Stimulated activated CD4-positive, alpha-beta T cell treated with anti-CD3 and anti-CD28 coated beads, Interleukin-1b, Interleukin-23, amount 100 ng/mL, for 4 hours (primary cell): ENCODE measurements at places on chromosomes 7 and 10.

DNA sequence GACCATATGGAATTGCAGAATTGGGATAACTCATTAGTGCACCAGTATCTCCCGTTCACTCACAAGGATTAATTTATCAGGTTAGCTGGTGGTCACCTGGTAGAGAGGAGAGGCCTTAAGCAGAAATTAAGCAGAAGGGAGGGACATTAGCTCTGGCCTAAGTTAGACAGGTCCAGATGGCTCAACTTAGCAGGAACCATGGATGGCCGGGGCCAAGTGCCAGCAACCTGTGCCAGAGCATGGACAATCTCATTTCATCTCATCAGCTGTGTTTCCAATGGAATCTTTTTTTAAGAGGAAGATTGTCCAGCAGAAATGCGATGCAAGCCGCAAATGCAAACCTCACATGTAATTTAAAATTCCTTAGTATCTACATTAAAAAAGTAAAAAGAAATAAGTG is 82.2 kb downstream of the JCAD start:
- DNase-seq: no peak

- no peak for DNase-seq
Measured at GRCh38 chr7:98881561-98882315, 3.4 kb downstream of the TRRAP start.

DNA sequence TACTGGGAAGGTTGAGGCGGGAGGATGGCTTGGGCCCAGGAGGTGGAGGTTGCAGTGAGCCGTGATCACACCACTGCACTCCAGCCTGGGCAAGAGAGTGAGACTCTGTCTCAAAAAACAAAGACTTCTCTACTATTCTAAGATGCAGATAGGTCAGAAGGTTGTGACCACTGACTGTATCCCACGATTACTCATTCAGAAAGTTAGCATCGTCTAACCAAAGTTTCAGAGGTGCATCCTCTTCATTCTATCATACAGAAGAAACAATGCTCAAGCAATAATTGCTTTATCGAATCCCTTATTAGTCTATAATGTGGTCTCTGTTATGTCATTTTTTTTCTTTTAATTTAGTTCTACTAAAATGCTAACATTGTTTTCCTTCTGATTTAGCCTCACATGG is 348.7 kb upstream of the LRGUK start:
- no peak for DNase-seq

DNA sequence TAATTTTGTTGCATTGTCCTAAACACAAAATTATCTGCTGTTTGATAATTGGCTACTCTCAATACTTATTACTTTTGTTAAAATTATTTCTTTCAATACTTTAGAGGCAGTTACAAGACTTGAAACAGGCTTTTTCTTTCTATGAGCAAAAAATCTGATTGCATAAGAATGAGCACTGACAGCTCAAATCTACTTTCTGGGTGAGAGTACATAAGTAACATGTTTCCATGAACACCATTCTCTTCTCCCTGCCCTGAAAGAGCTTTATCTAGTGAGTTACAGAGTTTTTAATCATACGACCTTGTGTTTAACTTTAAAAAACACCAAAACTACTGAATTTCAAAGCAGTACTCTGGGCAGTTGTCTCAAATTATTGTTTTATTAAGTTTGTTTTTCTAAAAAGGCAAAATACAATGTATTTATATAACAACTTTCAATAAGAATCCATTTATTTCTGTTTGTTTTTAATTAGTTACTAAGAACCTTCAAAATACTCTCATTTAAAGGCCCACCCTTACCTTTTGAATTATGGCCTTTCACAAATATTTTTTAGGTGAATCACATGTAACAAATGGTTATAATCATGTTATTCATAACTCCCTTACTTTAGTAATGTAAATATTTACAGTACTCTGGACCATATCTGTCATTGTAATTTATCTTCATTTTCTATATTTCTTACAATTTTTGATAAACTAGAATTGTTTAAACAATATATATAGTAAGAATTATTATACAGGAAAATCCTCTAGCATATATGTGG is 23.0 kb upstream of the TFAM start:
- no peak for DNase-seq

DNA sequence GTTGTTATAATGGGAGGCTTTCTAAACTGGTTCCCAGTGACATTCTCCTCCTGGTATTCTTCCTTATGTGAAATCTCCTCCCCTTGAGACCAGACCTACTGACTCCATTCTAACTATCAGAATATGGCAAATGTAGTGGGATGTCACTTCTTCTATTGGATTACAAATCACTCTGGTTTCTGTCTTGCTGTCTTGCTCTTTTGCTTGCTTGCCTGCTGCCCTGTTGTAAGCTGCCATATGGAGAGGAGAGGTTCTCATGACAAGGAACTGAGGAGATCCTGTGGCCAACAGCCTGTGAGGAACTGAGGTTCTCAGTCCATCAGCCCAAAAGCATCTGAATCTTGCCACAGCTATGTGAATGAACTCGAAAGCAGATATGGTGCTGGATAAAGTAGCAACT is 4.7 kb upstream of the NRCAM start:
- DNase-seq: no peak
